ENCODE measurements at places on chromosomes 3 and 15.

GRCh38 chr3:37347941-37348340, 173.6 kb upstream of the LRRFIP2 start:
- no peak for DNase-seq

DNA sequence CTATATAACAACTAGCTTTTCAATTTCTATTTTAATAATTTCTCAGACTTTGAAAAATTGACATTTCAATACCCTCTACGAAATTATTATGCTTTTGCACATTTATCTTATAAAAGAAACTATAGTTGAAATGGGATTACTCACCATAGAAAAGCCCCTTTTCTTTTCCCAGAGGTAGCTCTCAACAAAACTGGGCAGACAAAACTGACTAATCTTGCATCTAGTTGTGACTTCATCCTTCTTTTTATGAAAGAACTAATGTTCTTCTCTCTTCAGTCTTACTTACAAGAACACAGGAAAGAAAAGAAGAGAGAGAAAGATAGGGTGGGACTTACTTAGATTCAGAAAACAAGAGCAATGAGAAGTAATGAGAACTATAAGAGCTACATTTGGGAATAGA, 61.0 kb downstream of the GPR160 start:
- DNase-seq, result no peak

- no peak for DNase-seq
Measured at GRCh38 chr3:190614226-190615059, 100.6 kb downstream of the IL1RAP start.

DNA sequence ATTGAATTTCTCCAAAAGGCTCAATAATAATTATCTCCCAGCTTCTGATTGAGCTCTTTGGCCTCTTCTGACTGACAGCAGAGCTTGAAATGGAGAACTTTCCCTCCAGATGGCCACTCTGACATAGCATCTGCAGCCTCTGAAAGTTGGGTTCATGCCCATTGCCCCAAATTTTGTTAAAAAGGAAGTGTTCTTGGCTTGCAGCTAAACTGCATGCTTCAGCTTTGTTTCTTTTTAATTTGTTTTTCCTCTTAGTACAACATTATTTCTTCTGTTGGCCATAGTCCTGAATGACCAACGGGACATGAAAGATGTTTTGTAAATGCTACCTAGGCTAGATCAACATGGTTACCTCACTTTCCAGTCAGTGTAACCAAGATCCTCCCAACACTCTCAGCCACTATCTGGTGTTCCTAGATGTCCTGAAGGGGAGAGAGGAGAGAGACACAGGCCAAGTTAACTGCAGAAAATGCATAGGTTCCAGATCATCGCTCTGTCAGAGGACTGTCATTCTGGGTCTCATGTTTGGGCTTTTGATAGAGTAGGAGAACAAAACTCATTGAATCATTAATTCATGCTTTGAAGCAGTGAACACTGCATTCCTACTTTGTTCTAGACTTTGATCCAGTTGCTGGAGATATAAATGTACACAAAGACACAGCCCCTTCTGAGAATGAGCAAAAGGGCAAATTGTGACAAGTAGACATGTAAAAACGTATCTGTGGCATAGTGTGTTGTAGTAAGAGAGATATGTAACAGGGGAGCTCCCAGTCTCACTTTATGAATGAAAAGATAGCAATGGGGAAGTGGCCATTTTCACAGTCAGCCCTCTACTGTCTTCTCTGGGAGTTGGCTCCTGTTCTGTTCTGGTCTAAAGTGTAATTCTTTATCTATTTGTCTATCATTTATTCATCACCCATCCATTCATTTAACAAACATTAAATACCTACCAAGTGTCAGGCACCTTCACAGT, 156.2 kb downstream of the ZNF621 start:
- no peak for DNase-seq

GRCh38 chr15:65556622-65557021, 26.4 kb downstream of the HACD3 start:
- DNase-seq, result no peak

DNA sequence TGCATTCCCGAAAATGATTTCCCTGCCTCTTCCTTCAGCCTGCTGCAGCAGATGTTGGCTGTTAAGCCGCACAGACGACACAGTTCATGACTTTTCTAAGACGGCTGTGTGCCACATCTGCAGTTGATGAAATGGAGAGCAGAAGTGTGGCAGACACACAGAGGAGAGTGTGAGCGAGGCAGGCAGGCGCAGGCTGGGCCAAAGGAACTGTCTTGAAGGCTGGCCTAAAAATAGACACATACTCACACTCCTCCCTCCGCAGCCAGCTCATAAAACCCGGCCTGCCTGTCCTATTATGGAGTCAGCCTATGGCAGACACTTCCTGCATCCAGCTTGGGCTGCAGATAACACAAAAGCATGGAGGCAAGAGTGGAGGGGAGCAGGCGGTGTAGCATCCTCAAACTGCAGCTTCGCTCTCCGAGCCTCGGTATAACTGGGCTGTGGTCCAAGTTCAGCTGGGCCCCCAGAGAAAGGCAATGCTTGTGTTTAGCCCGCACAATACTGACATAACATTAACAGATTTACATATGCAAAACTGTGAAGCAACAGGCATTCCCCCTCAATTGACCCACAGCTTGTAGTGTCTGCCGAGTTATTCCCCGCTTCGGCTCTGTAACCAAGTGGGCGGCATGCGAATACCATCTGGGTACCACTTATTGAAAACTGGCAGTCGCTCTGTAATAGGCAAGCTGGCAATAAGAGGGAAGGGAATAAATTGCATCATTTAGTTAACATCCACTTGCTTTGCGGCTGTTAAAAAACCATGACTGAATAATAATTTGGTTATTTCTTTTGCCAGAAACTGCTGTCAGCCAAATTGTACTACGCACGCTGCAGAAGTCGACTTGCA, 40.8 kb downstream of the FOXP1 start:
- no peak for DNase-seq

- DNase-seq, result no peak
Measured at GRCh38 chr15:33559207-33559890, 248.6 kb downstream of the RYR3 start.

DNA sequence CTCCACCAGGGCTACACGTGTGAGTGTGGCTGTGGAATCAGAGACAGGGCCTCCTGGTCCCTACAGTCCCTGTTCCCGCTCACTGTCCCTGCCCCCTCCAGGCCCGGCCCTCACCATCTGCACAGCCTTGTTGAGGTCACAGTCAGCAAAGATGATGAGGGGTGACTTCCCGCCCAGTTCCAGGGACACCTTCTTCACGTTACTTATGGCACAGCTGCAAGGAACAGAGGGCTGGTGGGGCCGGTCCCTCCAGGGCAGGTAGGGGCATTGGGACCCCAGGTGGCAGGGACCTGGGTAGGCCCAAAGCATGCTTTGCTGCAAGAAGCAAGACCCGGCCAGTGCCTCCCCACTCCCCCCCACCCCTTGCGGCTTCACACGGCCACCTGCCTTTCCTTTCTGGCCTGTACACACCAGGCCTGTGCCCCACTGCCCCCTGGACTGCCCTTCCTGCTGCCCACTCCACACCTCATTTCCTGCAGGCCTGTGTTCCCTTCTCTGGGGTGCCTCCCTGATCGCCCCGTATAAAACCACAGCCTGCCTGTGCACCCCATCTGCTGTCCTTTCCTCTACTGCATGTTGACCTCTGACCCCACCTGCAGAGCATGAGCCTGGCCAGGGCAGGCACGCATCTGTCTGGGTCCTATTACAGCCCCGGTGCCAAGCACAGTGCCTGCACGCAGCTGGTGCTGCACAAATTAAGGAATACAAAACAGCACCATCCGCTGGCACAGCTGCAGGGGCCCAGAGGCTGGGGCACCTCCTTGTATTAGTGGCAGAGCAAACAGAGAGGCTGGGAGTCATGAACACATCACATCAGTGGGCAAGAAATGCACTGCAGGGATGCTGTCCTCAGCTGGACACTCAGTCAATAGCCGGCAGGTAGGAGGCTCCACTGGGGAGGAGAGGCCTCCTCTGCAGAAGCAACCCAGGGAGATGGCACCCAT, 30.8 kb upstream of the SLC41A3 start:
- DNase-seq, result no peak

DNA sequence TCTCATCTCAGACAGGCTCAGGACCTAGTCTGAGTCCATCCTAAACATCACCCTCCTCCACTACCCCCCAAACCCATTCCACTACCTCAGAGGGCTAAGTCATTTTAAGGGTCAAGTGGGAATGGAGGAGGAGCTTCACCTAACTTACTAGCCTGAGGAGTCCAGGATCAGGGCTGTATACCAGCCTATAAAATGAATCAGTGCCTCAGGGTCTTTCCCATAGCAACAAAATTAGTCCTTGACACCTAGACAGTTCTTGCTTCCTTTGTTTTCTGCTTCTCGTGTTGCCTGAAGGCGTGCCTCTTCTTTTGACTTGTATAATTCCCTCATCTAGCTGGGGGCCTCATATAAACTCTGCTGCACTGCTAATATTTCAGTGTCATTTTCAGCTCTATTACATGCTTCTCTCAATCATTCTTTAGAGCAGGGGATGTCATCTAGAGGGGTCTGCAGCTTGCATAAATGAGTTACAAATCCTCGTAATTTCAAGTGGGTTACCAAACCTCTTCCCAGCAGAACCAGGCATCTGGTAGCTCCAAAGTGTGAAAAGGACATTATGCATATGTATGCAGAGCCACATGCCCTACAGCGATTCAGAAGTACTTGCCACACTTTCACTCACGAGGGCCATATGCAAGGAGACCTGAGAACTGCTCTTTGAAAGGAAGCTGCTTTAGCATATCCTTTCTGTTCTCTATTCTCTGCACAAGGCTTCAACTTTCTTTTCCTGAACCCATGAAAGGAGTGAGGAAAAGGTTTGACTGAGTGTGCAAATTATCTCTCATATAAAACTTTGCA, 311.7 kb upstream of the SEMA6D start:
- no peak for DNase-seq
